ENCODE measurements at places on chromosomes 12 and 14.

DNA sequence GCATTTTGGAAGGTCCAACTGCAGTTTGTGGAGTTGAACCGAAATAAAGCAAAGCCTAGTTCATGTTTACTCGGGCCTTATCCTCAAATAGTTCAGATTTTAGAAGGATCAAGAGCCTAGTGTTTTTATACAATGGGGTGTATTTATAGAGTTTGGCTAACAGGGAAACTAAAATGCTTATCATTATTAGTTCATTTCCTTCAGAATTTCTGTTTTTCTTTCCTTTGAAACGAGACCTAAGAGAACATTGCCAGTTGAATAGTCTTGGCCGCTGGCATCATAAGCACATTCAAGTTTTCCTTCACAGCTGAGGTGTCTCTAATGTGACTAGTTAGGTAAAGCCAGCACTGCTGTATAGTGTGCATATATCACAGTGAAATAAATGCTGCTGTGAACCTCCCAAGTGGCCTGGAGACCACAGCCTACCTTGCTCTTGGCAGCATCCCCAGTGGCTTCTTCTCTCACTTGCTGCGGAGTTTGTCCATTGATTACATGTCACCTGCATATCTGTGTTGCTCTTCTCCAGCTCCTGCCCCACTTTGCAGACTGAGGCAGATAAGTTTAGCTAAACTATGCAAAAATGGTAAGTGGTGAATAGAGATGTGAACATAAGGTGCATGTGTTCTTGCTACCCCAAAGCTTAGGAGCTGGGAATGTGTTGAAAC, 88.8 kb downstream of the ANO6 start:
- no peak for DNase-seq

DNA sequence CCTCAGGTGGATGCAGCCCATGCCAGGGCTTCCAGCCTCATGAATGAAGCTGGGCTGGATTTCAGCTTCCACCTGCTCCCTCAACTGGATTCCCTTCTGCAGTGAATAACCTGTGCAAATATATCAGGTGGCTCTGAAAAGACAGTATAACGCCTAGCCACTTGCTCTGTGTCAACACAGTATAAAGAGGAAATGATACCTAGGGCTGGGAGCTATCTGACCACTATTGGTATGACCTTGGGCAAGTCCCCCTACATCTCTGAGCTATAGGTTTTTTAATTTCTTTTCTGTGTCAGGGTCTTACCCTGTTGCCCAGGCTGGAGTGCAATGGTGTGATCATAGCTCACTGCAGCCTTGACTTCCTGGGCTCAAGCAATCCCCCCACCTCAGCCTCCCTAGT, 19.8 kb downstream of the ISM2 start:
- DNase-seq, result no peak

- no peak for DNase-seq
Observed at GRCh38 chr12:15550793-15551192, 228.5 kb downstream of the PTPRO start.

- no peak for DNase-seq
Observed at GRCh38 chr14:72517736-72518135, 376.2 kb downstream of the DPF3 start.

DNA sequence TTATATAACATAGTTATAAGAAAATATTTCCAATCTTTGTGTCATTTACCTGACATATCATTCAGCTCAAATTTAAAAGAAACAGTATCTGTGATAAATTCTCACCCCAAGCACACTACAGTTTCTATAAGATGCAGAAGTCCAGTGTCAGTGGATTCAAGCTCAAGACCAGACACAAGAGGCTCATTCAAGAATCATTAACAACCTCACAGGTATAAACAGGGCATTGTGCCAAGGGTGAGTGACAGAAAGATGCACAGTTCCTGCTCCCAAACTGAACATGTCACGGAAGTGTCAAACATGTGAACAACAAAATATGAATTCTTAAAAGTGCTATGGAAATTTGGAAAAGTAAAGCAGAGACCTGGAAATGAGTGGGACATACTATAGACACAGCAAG, 12.8 kb downstream of the ATP2B1 start:
- DNase-seq, result no peak

DNA sequence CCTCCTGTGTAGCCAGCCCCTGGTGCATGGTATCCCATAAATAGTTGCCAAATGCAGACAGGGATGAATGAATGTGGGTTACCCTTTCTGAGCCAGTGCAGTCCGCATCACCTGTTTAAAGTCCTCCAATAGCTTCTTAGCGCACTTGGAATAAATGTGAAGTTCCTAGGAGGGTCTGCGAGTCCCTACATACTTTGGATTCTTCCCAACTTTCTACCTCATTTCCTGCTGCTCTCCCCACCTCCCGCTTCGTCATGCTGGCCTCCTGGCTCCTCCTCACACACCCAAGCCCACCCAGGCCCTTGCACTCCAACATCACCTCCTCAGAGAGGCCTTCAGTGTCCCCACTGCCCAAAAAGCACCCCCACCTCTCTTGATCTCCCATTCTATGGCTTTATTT, 17.7 kb downstream of the RFX4 start:
- DNase-seq, result no peak

- DNase-seq, result no peak
Observed at GRCh38 chr12:107774349-107775029, at the start of gene ASCL4. TSS of gene ASCL4 (plus strand) at chr12:107774704. CDS start at chr12:107775219, 515 bp downstream.

DNA sequence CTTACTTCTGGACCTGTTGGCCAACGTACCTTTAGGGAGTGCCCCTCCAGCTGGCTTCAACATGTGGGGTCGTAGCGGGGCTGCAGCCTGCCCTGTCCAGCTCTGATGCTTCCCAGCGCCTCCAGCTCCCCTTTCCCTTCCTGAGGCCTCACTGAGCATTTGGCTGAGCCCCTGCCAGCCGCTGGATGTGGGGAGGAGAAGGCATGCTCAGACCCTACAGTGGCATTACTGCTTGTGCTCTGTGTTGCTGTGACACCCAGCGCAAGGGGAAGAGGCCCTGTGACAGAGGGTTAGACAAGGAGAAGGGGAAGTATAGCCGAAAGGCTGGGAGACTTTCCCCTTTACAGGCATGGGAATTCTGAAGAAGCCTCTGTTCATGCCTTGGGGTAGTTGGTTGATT, 145.9 kb downstream of the PRKCH start:
- DNase-seq, result no peak

DNA sequence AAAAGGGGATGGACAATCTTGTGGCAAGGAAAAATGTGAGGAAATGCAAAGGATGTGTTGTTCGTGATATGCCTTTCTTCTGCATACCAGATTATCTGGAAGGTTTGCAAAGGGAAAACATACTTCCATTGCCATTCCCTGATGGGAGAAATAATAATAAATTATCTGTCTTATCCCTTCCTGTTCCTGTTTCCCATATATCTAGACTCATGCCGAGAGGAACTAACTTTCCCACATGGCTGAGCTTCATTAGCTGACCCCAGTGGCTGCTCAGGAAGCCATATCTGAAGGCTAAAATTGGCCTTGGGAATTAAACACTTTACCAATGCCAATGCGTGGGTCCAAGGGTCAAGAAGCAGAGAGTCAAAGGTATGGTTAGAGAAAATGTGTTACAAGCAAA, 439.8 kb downstream of the MDGA2 start:
- no peak for DNase-seq

- DNase-seq, result no peak
Observed at GRCh38 chr12:13195785-13196129, 769 bp upstream of the EMP1 start.

DNA sequence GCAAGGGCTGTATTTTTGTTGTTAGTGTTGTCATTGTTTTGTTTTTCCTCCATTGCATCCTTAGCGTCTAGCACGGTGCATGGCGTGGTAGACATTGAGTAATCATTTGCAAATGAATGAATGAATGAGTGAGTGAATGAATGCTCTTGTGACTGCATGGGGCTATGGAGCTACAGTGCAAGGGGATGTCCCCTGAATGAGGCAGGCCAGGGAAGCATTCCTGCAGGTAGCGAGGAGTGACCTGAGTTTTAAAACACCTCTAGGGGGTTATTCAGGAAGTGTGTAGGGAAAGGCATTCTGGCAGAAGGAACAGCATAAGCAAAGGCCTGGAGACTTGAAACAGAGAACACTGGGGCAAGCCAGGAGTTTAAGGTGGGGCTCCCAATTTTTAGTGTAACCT, 16.9 kb downstream of the MYL2 start:
- no peak for DNase-seq

DNA sequence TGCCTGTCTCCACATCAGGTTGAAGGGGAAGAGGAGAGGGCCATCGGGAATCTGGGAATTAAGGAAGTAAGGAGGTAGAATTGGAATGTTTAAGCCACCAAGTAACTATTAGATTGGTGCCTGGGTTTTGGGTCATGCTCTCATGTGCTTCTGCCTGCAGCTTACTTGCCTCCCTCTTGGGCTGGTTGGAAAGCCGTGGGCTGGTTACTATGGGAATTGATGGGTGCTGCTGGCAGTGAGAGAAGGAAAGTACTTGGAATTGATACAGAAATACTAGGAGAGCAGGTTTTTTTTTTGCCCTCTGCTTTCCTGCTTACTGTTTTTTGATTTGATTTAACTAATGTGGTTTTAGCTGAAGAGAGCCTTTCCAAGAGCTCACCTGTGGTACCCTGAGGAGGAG, 493.5 kb upstream of the RGS6 start:
- DNase-seq, result no peak

- no peak for DNase-seq
Observed at GRCh38 chr12:76084863-76085519, 506 bp upstream of the NAP1L1 start.

GRCh38 chr12:57734591-57734990, 4.0 kb downstream of the AGAP2 start:
- DNase-seq, result no peak

- no peak for DNase-seq
Observed at GRCh38 chr12:119699199-119699760, 31.3 kb downstream of the PRKAB1 start.

DNA sequence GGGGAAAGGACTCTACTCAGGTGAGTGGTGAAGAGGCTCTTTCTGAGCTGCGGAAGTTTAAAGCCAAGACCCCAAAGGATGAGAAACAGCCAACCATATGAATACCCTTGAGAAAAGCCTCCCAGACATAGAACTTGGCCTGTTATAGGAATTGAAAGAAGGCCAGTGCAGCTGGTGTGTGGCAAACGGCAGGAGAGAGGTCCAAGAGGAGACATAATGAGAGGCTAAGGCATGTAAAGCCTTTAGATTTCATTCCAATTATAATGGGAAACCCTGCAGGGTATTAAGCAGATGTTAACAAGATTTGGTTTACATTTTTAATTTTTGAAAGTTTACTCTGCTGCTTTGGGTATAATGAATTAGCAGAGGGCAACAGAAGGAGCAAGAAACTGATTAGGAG, 552.1 kb upstream of the FBXO33 start:
- no peak for DNase-seq

- DNase-seq, result peak; percentile 20
Observed at GRCh38 chr14:68283378-68284123, 464.0 kb downstream of the RAD51B start.

GRCh38 chr14:101242442-101243385, 318.6 kb upstream of the DIO3 start:
- DNase-seq, result no peak

DNA sequence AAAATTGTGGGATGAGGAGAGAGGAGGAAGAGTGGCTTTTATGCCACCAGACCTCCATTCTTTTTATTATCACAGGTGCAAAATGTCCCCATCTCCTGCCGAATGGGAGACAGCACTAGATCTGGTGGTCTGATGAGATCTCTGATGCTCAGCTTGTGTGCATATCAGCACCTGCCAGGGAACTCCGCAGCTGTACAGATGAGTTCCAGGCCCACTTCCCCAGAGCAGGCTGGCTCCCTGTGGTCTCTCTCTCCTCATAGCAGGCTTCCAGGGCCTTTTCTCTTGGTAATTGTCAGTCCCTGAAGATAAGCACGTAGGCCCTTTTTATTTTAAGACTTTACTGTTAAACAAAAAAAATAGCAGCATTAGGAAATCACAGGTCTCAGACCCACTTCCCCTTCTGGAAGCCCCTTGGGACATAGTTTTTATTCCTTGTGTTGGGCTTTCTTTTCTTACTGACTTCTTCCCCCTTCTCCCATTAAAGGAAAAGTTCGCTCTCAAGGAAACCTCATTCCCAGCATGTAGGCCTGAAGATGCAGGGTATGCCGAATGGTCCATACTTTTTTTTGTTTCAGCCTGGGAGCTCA, 4.5 kb upstream of the TBC1D30 start:
- DNase-seq, result no peak

GRCh38 chr14:101127224-101127623, 223.7 kb upstream of the RTL1 start:
- no peak for DNase-seq

GRCh38 chr14:39050389-39050788, 52.6 kb downstream of the SEC23A start:
- no peak for DNase-seq

DNA sequence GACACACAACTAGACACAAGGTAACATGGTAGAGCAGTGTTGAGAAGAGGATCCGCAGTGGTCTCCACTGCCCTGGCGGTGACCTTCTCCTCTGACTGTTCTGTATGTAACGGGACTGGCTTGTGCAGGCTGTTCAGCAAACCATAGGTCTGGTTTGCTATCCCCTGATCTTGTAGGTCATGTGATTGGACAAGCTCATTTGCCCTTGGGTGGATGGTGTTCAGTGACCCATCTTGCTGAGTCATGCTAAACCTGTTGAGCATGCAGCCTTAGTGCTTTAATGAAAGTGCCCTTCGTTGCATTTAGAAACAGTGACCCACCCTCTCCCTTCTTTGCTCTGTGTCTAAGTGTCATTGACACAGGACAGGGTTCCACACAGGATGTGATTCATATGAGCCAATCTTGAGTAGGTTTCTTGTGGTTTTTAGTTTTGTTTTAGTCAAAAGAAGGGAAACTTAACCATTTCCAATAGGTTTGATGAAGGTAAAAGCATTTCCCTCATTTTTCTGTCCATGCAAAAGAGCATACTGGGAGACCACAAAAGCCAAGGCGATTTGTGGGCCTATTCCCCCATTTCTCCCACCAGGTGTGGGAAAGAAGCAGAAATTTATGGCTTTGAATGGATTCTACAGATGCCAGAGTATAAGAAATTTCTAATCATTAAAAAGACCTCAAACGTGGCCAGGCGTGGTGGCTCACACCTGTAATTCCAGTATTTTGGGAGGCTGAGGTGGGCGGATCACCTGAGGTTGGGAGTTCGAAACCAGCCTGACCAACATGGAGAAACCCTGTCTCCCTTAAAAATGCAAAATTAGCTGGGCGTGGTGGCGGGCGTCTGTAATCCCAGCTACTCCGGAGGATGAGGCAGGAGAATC, 32.6 kb upstream of the HIF1A start:
- DNase-seq, result peak; percentile 46

DNA sequence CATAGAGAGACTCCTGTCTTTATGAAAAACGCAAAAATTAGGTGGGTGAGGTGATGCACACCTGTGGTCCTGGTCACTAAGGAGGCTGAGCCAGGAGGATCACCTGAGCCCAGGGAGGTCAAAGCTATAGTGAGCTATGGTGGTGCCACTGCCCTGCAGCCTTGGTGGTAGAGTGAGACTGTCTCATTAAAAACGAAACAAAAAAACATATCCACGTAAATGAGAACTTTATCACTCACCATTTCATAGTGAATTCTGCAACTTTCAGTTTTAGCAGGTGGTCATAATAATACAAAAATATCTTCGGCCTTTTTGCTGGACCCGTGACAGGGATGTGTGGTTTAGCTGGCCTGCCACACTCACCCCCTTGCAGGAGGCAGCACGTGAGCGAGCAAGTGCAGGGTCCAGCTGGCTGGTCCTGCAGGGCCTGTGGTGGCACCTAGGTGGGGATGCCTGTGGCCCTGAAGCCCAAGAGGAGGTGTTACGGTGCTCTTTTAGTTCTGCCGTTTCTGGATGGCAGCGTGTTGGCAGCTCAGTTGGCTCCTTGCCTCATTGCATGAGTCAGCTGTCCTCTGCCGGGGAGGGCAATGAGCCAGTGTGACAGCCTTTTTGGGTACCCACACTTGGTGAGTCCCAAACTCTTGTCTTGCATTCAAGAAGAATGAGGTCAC, 1330.7 kb upstream of the TMEM132C start:
- no peak for DNase-seq

GRCh38 chr12:76030341-76031080, 1.1 kb downstream of the PHLDA1 start:
- DNase-seq, result peak; percentile 45
